ENCODE measurements at places on chromosomes 5 and 9. TPM values are rescaled to one million over a fixed set of nuclear protein-coding genes. Genes with fewer than 3 reads are reported as not detected.

DNA sequence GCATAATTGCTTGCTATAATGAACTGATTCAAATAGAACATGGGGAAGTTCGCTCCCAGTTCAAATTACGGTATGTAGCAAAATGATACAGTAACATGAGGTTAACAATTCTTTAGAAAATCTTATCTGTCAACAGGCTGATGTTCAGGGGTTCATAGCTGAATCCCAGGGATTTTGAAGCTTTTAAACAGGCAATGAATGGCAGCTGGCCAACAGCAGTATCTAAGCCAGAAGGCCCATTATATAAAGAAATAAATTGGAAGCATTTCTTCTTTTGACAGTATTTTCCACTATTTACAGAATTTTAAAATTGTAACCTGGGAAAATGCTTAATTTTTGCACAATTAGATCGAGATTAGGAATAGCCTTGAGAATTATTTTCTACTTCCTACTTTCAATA is 126.8 kb downstream of the PDE8B start:
- H3K36me3 ChIP-seq, result no peaks in the 10 kb centered on the region
- no peak overlapping the region for H3K27ac ChIP-seq

GARNL3 gene
- 24.0 TPM for polyA plus RNA-seq

DOK3 gene
- polyA plus RNA-seq, result 4.7 TPM

ANKRD20A1 gene
- 0.73 TPM for polyA plus RNA-seq

DNA sequence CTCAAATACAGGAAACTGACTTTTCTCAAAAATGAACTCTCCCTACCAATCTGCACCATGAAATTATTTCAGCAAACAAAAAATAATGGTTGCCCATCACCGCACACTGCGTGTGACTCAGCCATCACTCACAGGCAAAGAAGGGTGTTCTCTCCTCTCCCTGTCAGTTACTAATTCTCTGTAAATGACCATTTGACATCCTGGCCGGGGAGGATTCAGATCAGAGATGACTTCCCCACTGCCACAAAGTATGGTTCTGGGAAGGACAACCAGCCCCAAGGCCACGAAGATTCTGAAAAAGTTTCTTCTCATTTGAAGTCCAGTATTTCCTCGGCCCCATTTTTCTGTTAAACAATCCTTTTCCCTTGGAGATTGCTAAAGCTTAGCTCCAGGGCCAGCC is 199.4 kb downstream of the AUH start:
- no peak overlapping the region for H3K27ac ChIP-seq
- H3K27me3 ChIP-seq, result no peaks in the 10 kb centered on the region
- H3K36me3 ChIP-seq, result no peaks in the 10 kb centered on the region
- H3K4me1 ChIP-seq, result peaks cover 47% of the 10 kb centered on the region
- DNase-seq, result no peak
- no peak overlapping the region for H3K4me3 ChIP-seq

EFCAB9 gene
- not detected for polyA plus RNA-seq

SGCD gene
- polyA plus RNA-seq, result 9.0 TPM

DNA sequence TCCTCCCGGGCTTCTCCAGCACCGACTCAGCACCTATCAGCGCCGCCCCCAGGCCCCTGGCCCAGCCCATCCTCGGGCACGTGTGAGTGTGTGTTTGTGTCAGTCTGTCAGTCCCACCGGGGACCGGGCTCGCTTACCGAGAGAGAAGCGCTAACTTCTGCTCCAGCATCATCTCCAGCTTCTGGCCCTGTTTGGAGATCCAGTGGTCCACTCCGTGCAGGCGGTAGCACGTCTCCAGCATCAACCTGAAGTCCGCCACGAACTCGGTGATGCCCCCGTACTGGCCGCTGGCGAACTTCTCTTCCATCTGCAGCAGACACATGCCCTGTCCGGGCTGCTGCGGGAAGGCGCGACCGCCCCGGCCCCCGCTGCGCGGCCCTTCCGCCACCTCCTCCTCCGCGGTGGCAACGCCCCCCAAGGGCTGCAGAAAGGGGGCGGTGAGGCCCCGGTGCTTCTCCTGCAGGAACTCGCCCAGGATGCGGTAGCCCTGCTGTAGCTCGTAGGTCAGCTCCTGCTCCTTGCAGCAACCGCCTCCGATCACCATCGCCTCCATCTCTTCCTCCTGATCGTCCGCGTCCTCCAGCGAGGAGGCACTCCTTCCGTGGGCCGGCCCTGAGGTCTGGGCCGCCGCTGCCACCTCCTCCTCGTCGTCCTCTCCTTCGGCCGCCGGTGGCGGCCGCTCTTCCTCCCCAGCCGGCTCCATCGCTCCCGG is 8.2 kb downstream of the RANBP6 start:
- peaks cover 4% of the 10 kb centered on the region for H3K36me3 ChIP-seq
- H3K4me3 ChIP-seq, result peak overlapping the region; percentile 90
- H3K27ac ChIP-seq, result peak overlapping the region; percentile 98
- peaks cover 13% of the 10 kb centered on the region for H3K4me1 ChIP-seq
- no peaks in the 10 kb centered on the region for H3K27me3 ChIP-seq
- DNase-seq, result peak; percentile 90

GRCh38 chr5:127826011-127826410 is 122.8 kb downstream of the CCDC192 start:
- H3K27me3 ChIP-seq, result no peaks in the 10 kb centered on the region
- H3K27ac ChIP-seq, result no peak overlapping the region
- DNase-seq, result no peak

GRCh38 chr5:132010989-132011621 is 353 bp downstream of the ACSL6 start:
- peaks cover 6% of the 10 kb centered on the region for H3K4me1 ChIP-seq
- peak overlapping the region; percentile 23 for H3K4me3 ChIP-seq
- DNase-seq, result no peak
- no peaks in the 10 kb centered on the region for H3K36me3 ChIP-seq
- no peak overlapping the region for H3K27ac ChIP-seq
- peaks cover 37% of the 10 kb centered on the region for H3K27me3 ChIP-seq

All from large intestine (tissue), 12 donors.